ENCODE measurements at places on chromosomes 5 and 9.
A peak's percentile ranks its signal among the peaks of the same experiment; 100 is the strongest.

DNA sequence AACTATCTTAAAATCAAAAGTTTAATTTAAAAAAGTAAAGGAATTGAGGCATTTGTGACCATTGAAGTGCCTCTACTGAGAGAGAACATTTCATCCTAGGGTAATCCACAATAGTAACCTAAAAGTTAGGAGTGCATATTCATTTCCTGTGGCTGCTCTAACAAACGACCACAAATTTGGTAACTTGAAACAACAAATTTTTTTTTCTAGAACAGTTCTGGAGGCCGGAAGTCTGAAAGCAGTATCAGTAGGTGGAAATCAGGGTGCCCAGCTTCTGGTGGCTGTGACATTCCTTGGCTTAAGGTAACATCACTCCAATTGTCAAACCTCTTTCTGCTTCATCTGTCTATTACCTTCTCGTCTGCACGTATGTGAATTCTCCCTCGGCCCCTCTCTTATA is 67.1 kb upstream of the SSBP2 start:
- DNase-seq: no peak

DNA sequence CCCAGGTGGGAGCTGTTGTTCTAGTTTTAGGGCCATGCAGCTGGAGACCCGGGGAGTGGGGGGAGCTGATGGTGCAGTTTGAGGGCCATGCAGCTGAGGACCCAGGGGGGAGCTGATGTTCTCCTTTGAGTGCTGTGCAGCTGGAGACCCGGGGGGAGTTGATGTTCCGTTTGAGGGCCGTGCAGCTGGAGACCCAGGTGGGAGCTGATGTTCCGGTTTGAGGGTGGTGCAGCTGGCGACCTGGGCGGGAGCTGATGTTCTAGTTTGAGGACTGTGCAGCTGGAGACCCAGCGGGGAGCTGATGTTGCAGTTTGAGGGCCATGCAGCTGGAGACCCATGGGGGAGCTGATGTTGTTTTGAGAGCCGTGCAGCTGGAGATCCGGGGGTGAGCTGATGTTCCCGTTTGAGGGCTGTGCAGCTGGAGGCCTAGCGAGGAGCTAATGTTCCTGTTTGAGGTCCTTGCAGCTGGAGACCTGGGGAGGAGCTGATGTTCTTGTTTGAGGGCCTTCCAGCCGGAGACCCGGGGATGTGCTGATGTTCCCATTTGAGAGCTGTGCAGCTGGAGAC is 14.6 kb downstream of the PDCD6 start:
- no peak for DNase-seq

DNA sequence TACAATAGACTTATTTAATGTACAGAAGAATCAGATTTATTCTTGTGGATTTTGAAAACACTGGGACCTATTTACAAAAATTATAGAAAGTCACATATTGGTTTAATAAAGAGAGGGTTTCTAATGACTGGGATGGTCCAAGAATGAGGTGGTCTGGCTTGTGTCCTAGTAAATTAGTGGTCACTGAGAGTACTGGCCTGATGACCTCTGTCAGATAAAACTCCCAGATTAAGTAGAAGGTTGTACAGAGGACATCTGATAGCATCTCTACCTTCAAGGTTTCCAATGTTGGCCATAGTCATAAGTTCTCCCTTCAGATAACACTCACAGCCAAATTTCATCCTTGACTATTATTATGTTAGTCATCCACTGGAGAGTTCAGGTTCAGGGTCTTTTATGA is 692.9 kb downstream of the MTRR start:
- no peak for DNase-seq

DNA sequence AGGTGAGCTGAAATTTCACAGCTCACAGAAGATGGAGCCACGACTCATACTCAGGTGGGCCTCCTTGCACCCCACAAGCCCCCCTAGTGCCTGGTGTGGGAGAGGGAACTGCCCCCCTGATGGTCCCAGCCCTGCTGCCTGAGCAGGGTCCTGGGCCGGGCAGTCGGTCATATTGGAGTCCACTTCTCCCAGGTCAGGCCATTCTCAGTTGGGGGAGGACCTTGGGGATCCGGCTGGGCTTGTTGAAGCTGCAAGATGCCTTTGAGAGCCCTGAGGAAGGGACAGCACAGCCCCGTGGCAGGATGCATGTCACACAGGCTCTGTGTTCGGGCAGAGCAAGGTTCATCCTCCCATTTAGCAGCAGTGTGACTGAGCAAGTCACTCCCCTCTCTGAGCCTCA is 56.6 kb downstream of the ERGIC1 start:
- DNase-seq: no peak

DNA sequence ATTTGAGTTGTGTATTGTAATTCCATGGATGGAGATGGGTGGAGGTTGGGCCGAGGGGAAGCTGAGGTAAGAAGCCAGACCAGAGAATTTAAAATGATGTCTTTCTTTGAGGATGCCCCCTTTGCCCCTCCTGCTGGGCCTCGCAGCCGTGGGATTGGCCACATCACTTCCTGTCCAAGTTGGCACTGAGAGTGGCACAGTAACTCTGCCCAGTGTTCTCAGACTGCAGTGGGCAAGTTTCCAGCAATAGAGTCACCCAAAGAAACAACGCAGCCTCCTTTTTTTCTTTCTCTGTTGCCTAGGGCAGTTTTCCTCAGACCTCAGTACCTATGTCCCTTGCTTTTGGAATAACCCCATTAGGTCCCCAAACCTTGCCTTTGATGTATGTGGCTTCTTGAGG is 306.6 kb upstream of the DMRT1 start:
- no peak for DNase-seq

DNA sequence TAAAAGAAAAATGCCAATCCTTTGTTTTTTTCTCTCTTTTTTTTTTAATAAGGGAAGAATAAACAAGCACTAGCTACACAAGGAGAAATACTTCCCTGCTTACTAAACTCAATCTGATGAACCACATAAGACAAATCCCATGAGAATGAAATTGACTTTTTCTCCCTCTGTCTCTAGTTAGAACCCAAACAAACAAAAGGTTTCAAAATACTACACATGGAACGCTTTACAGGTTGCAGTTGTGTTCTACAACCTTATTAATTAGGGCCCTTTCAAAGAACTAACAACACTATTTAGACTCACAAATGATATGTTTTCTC is 124.5 kb downstream of the PDE4D start:
- DNase-seq: no peak

DNA sequence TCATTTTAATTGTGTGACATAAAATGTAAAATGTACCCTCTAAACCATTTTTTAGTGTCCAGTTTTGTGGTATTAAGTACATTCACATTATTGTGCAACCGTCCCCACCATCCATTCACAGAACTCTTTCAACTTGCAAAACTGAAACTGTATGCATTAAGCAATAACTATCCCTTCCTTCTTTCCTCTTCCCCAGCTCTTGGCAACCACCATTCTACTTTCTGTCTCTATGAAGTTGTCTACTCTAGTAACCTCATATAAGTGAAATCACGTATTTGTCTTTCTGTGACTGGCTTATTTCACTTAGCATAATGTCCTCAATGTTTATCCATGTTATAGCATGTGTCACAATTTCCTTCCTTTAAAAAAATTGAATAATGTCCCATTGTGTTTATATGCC is 142.4 kb downstream of the C9orf152 start:
- DNase-seq: no peak

DNA sequence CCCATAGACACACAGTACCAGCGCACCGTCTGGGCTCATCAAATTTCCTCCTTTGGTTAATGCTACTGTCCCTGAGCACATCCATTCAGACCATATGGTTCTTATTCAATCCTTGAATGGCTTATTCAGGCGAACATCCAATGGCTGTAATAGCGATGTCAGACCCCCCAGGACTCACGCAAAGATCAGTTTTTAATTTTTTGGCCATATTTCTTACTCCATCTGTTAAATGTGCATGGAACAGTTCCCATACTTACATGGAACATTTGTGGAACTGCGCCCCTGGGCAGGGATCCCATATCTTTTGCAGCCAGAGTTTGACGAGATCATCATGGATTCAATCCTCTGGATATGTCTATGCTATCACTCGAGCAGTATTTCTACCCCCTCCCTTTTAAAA is 213.2 kb downstream of the ADAMTS6 start:
- DNase-seq: no peak

- DNase-seq: no peak
Measured at GRCh38 chr5:120449501-120449900, 14.6 kb upstream of the PRR16 start.

DNA sequence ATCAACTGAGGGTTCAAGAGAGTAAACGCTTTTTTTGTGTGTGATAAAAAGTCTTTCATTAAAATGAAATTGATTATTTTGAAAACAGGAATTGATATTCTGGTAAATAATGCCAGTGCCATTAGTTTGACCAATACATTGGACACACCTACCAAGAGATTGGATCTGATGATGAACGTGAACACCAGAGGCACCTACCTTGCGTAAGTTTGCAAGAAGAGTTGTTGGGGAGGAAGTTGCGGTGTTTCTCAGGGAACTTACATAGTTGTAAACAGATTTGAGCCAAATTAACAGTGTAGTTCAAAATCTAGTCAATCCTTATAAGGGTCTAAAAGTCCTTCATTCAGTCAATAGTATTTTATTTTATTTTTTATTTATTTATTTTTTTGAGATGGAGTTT is 28.9 kb downstream of the HSDL2 start:
- no peak for DNase-seq

- DNase-seq: no peak
Measured at GRCh38 chr9:92962846-92963245, 15.5 kb downstream of the FGD3 start.

- no peak for DNase-seq
Measured at GRCh38 chr9:101271102-101271501, 113.7 kb downstream of the BAAT start.

GRCh38 chr5:112384523-112384922 is 34.6 kb downstream of the EPB41L4A start:
- DNase-seq: no peak

- DNase-seq: peak; percentile 69
Measured at GRCh38 chr5:151126199-151126645, 31.4 kb downstream of the ANXA6 start.

DNA sequence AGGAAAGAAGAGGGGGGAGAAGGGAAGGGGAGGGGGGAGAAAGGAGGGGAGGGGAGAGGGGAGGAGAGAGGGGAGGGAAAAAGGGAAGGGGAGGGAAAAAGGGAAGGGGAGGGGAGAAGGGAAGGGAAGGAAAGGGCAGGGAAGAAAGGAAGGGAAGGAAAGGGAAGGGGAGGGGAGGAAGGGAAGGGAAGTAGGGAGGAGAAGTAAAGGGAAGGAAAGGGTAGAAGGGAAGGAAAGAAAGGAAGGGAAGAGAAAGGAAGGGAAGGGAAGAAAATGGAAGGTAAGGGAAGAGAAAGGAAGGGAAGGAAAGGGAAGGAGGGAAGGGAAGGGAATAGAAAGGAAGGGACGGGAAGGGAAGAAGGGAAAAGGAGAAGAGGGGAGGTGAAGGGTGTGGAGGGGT is 248.2 kb downstream of the EBF1 start:
- DNase-seq: no peak

- DNase-seq: peak; percentile 8
Measured at GRCh38 chr9:117783828-117784227, 79.6 kb downstream of the TLR4 start.

DNA sequence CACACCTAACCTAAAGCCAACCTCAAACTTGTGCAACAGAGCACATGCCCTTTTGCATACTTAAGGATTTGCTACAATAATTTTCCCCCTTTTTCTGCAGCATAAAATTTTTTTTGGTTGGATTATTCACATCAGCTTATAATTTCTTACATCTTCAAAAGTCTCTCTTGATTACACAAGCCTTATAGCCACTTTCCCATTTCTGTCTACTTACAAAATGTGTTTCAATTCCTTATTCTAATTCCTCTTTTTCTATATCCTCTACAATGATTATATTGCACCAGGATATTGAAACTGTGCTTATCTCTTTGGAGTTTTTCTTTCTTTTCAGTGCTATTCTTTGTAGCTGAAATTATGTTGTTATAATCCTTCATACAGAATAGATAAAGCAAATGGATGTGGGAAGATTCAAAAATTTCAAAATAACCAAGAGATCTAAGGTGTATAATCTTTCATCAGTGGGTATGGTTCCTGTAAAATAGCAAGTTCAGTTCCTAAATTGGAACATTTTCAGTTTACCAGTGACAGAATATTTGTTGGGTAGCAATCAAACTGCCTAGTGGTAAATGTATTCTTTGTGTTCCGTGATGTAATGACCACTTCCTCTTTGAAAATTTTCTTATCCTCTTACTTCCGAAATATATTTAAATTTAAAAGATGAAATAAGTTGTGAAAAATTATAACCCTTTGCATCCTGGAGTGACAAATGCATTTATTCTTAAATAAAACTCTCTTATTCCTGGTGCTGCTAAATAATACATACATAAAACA is 386.8 kb upstream of the CHD1 start:
- DNase-seq: no peak

GRCh38 chr5:71973563-71973962 is 133.7 kb upstream of the MAP1B start:
- no peak for DNase-seq

- DNase-seq: no peak
Measured at GRCh38 chr5:151162776-151163175, 5.2 kb upstream of the ANXA6 start.

GRCh38 chr5:132105688-132106087 is 32.1 kb downstream of the CSF2 start:
- DNase-seq: no peak

GRCh38 chr5:163938595-163938994 is 433.2 kb downstream of the MAT2B start:
- no peak for DNase-seq

GRCh38 chr5:111932199-111932598 is 175.2 kb upstream of the NREP start:
- no peak for DNase-seq

DNA sequence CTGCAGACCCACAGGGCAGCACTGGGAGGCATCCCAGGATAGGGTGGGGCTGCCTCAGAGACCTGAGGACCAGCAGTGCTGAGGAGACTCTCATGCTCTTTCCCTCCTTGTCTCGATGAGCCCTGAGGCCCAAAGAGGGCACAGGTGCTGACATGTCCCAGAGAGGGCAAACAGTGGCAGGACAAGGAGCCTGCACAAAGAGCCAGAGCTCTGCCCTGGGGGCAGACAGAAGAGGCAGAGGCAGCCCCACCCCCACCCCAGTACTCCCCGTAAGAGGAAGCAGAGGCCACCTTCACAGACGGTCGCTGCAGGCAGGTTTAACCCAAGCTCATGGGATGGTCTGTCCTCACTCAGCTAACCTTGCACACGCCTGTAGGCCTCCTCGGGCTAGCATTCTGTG is 29.4 kb upstream of the TTLL11 start:
- no peak for DNase-seq

DNA sequence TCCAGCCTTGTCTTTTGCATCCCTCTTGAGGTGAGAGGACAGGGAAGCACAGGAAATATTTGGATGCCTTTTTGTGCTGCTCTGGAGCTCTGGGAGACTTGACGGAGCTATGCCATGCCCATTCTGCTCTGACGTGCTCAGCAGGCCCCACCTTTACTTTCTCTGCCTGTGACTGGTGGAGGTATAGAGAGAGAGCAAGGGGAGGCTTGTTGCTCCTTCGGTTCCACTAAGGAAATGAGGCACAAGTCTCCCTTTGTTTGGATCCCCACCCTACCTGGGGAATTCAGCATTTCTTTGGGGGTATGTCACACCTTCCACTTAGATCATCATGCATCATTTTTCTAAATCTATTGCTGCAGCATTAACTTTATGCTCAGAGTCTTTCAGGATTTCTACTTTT is 121.8 kb upstream of the CNTLN start:
- DNase-seq: no peak

GRCh38 chr9:86516564-86516963 is 162.4 kb upstream of the TUT7 start:
- no peak for DNase-seq
